ENCODE measurements at places on chromosomes 6 and 20.
A peak's percentile ranks its signal among the peaks of the same experiment; 100 is the strongest.

- DNase-seq: no peak
Measured at GRCh38 chr6:150971219-150971618, 105.7 kb downstream of the MTHFD1L start.

DNA sequence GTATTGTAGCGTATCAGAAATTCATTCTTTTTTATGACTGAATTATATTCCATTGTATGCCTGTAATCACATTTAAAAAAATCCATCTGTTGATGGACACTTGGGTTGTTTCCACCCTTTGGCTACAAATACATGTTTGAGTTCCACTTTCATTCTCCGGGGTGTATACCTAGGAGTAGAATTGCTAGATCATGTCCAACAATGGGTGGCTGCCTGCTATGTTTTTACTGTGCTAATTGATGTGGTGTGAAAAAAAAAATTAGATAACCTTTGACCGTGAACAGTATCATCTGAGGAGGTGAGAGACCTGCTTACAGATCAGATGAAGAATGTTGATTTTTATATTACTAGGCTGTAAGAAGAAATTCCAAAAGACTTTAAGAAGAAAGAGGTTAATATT, 37.1 kb downstream of the TOP1 start:
- DNase-seq: no peak

DNA sequence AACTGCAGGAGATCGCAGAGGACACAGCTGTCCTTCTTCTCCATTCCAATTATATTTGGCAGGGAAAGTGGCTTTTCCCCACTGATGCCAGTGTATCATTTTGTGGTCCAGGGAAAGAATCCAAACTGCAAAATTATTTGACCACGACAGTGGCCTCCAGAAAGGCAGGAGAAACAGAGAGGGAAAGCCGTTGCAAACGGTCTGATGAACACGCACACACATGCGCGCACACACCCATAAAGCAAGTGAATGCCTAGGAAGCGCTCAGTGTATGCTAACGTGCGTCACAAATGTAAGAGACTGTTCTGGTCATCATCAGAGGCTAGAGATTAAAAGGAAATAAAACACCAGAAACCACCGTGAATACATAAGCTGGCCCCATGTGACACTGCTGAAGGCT, 54.0 kb downstream of the NPEPL1 start:
- DNase-seq: no peak

DNA sequence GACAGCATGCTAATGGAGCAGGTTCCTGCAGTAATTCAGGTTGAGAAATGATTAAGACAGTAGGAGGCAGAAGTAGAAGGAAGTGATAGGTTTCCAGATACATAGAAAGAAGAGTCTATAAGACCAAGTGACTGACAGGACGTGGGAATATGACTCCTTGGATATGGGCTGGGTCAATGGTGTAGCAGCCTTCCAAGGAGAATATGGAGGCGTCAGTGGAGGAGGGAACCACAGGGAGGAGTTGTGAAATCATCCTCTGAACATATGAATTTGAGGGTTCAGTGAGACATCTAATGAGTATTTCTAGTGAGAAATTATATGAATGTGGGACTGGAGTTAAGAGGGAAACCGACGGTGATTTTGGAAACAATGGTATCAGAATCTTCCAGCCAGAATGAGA, 43.3 kb downstream of the NUDT3 start:
- no peak for DNase-seq

GRCh38 chr20:50115591-50116367, 2.8 kb upstream of the UBE2V1 start:
- peak; percentile 98 for DNase-seq

GRCh38 chr6:7267466-7268091, 45.4 kb downstream of the SSR1 start:
- peak; percentile 38 for DNase-seq

- no peak for DNase-seq
Measured at GRCh38 chr6:116392132-116393013, 21.6 kb downstream of the DSE start.

- no peak for DNase-seq
Measured at GRCh38 chr6:138493413-138493812, 5.9 kb downstream of the NHSL1 start.

- DNase-seq: no peak
Measured at GRCh38 chr6:21801446-21802174, 208.1 kb downstream of the SOX4 start.

DNA sequence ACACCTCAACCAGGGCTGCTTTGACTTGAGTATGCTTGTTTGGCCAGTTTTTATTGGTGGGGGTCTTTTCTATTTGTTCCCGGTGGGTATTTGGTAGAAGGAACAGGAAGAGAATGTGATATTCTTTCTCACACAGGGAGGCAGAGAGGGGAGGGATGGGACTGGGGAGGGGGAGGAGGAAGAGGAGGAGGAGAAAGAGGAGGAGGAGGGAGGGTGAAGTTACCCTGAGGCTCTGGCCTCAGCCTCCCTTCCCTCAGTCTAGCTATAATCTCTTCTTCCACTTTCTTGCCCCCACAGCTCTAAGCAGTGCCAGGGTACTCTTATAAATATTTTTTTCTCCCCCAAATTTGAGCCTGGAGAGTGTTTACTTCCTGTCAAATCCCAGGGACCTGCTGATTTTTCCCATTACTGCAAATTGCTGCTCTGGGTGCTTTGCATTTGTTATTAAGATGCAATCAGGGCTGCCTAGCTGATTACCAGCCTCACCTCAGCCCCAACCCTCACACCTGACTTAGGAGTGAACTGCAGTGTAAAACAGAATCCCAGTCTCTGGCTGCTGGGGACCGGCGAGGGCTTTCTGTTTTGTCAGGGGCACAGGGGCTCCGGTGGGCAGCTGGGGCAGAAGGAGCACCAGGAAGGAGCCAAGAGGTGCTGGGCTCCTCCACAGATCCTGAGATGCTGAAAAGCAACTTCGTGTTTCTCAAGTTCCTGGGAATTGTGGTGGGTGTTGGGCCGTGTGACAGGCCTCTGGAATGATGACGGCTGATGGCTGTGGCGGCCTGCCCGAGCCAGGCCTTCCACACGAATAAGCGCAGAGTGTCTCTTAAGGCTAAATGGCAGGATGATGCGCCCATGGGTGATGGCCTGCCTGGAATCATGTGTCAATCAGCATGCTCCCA, 141.4 kb downstream of the CD83 start:
- DNase-seq: no peak

- DNase-seq: no peak
Measured at GRCh38 chr20:41169162-41169690, 31.9 kb downstream of the PLCG1 start.

DNA sequence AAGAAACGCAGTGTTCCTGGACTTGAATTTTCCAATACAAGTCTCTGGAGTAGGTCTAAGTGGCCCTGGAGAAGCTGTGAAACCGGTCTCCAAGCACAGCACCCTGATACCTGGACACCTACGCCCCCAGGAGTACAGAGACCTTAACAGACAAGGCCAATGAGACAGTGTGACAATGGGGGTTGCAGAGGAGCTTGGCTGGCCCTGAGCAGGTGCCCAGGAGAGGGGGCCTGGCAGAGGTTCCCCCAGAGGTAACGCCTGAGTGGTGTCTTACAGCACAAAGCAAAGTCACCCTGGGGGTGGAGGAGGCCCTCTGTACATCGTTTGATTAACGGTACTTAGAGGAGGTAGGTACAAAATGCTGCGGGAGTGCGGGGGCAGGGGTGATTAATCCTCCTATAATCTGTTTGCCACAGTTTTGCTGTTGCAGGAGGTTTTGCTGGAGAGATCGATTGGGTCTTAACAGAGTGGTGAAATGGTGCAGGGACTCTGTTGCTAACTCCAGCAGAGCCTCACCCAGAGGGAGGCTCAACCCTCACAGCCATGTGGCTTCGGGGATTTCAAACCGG, 37.3 kb upstream of the APCDD1L start:
- DNase-seq: no peak

- no peak for DNase-seq
Measured at GRCh38 chr6:53244958-53245357, 96.3 kb upstream of the GCM1 start.

- DNase-seq: no peak
Measured at GRCh38 chr6:148212366-148212765, 130.3 kb upstream of the SASH1 start.

GRCh38 chr6:28142446-28142845, 763 bp downstream of the ZKSCAN8 start:
- DNase-seq: no peak

GRCh38 chr20:4519534-4519933, 202.2 kb upstream of the PRND start:
- DNase-seq: no peak

GRCh38 chr6:139979021-139979725, 604.7 kb upstream of the CITED2 start:
- DNase-seq: no peak

GRCh38 chr6:32947552-32948465, 5.1 kb downstream of the HLA-DMA start:
- no peak for DNase-seq

GRCh38 chr6:149129371-149130077, 188.0 kb upstream of the TAB2 start:
- DNase-seq: no peak

DNA sequence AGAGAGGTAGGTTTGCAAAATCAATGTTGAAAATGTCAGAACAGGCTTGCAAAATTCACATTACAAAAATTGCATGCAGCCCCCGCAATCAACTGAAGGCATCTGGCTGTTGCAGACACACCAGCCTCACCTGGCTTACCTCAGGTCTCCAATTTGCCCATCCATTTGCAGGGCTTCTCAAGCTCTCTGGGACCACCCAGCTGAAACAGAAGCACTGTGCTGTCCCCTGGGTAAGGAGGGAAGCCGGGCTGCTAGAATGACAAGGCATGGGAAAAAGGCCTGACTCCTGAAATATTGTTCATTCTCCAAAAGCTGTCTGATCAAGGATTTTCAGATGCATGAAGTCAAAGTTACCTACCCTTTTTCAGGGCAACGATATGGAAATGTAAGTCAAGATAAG, 52.6 kb upstream of the CD93 start:
- no peak for DNase-seq

DNA sequence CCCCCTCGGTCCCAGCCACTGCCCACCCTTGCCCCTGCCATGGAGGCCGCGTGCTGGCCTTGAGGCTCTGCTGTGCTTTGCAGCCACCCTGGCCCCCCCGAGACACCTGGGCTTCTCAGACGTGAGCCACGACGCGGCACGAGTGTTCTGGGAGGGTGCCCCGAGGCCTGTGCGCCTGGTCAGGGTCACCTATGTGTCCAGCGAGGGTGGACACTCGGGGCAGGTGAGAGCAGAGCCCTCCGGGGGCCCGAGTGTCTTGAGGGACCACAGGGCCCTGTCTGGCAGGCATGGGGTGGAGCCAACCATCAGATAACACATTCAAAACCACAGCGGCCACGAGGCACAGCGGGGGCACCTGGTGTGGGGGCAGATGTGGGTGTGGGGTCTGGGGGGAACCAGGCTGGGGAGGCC, 18.9 kb downstream of the COL20A1 start:
- no peak for DNase-seq

DNA sequence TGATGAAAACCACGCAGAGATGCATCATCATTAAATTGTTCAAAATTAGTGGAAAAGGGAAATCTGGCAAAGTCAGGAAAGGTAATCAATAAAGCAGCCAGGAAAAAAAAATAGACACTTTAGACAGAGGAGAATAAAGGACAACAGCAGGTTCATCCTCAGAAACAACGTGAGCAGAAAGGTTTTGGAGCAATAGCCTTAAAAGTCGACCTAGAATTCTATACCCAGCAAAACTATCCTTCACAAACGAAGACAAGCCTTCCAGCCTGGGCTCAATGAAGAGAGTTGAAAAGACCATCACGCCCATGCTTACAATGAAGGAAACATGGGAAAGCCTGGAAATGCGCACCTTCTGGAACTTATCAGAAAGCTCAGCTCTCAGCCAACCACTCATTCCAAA, 24.7 kb upstream of the CHRNA4 start:
- DNase-seq: no peak

- DNase-seq: no peak
Measured at GRCh38 chr20:60718743-60719480, 533.1 kb upstream of the CDH4 start.

GRCh38 chr6:135129136-135129856, 51.8 kb upstream of the MYB start:
- DNase-seq: no peak

- no peak for DNase-seq
Measured at GRCh38 chr20:16314748-16315159, 258.5 kb downstream of the KIF16B start.

DNA sequence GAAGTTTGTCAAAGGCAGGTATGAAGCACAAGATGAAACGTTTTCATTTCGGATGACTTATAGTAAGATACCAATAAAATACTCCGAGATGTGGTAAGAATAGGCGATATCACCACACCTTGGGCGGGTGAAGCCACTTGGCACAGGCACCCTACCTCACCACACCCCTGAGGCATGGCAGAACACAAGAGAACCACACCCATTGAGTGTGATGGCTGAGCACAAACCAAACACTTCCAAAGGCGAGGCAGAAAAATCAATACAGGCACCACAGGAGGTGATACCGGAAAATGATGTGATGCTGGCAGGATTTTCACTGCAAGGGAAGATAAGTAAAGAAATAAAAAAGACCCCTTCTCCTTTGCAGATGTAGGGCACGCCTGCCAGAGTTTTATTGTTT, 332.9 kb upstream of the PRDM1 start:
- DNase-seq: no peak

- no peak for DNase-seq
Measured at GRCh38 chr6:44858998-44859397, 469.1 kb upstream of the RUNX2 start.

DNA sequence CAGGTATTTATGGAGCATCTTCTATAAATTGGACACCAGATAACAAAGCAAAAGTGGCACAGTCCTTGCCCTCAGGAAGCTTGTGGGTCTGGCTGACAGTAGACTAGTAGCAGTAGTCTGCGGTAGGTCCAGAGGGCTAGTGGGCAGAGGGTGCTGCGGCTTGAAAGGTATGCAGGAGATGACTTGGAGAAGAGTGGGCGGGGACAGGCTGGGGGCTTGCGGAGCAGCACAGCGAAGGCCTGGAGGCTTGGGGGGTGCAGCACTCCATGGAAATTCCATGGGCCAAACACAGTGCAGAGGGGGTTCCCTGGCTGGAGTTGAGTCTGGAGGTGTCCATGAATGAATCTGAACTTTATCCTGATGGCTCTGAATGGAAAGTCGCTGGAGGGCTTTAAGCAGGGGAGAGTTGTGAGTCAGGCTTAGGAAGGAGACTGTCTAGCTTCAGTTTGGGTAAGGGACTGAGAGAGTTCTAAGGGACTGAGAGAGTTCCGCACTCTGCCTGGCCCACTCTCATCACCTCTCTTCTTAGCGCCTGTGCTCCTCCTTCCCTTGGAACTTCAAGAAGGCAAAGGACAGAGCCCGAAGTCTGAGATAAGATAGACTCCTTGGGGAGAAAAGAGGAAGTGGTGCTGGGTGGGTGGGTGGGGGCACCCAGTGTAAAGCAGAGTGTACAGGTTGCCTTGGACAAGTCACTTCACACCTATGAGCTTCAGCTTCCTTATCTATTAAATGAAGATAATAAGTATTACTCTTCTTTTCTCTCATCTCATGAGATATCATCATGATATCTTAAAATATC, 8.8 kb downstream of the PKIG start:
- no peak for DNase-seq

- DNase-seq: no peak
Measured at GRCh38 chr20:51691703-51692102, 76.5 kb downstream of the ATP9A start.

GRCh38 chr20:56875052-56875659, 246.1 kb downstream of the TFAP2C start:
- DNase-seq: no peak

GRCh38 chr6:18395177-18395855, 8.2 kb downstream of the RNF144B start:
- DNase-seq: no peak

GRCh38 chr6:44701637-44702101, 314.2 kb downstream of the CDC5L start:
- no peak for DNase-seq
